Motor neuron (in vitro differentiated cells): ENCODE measurements at places on chromosomes 2 and 18. TPM values are rescaled to one million over a fixed set of nuclear protein-coding genes. Genes with fewer than 3 reads are reported as not detected.

Gene SULT1C2
- 0.67 and 2.8 TPM in 2 replicates for total RNA-seq

Gene ZNF532
- 28.6 and 31.0 TPM in 2 replicates for total RNA-seq

Gene ACTR3
- 323 and 346 TPM in 2 replicates for total RNA-seq

Gene SKOR2
- total RNA-seq = 0.13 and 0.14 TPM in 2 replicates

Gene ALKAL2
- 1.2 and 1.9 TPM in 2 replicates for total RNA-seq

Gene LRRC30
- 0.90 TPM in 1 of 2 replicates, not detected in the other for total RNA-seq

Gene UPP2
- total RNA-seq = not detected in 2 replicates

Gene WDSUB1
- total RNA-seq = 8.7 and 9.1 TPM in 2 replicates

Gene PROKR1
- 2.5 and 3.9 TPM in 2 replicates for total RNA-seq

Gene PDCD1
- 0.10 and 0.14 TPM in 2 replicates for total RNA-seq

Gene CYS1
- 0.23 and 0.35 TPM in 2 replicates for total RNA-seq

DNA sequence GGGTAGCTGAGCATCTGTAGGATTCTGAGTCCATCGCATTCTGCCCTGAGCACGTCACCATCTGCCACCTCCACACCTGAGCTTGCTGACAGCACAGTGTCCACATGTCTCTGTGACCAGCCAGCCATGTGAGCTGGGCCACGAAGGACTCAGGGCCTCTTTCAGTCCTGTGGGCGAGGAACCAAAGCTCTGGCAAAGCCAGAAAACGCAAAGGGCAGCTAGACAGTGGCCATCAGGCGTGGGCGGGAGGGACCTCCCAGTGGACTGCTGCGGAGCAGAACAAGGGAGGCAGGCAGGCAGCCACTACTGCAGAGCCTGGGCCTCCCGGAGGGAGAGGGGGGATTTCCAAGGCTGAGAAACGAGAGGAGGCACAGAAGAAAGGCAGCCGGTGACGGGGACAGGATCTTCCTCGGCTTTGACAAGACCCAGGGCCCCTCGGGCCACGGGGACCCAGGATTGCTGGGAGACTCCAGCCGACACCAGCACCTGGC lies 274.6 kb upstream of the SALL3 start:
- ATAC-seq = no peak

DNA sequence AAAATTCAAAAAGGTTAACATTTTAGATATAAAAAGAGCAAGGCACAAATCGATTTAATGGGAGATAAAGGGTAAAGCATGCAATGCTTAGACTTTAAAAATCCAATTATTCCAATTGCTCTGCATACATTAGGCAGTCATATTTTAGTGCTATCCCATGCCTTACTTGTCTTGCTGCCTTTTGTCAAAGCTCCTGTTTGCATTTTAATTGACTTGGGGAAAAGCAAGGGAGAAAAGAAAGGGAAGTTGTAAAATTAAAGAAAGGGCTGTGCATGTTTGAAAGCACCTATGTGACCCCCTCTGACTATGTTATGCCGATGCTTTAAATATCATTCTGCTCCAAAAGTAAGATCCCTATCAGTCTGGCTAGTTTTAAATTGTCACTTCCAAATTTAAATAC lies 193.7 kb upstream of the VWC2L start:
- no peak for ATAC-seq

DNA sequence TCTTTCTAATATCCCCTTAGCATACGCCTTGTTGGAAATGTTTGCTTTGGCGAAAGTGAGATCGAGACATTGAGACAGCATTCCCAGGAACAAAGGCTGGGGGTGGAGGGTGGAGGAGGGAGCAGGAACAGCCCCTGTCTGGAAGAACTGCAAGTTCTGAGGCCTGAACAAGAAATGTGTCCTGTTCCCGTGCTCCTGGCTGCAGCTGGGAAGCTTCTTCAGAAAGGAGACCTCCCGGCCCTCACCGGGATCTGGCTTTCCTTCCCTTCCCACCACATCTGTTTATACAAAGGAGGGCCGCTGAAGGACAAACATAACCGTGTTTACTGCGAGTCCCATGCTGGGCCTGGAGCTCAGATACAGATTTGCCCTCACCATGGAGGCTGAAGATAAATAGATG lies 35.9 kb downstream of the AFF3 start:
- ATAC-seq = no peak

DNA sequence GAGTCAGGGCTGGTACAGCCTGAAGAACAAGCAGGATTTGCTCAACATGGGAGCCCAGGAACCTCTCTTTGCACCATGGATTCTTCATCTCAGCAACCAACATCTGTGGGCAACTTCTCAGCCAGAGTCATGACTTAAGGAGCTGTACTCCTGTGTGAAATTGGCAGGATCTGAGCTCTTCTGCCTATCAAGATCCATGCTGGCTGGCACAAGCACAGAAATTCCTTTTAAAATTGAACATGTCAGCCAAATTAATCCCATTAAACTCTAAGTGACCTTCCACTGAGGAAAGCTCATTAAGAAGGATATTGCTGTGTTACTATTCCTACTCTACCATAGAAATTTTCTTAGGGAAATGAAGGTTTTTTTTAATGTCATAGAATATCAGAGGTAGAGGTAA lies 110.5 kb upstream of the SCG2 start:
- no peak for ATAC-seq

DNA sequence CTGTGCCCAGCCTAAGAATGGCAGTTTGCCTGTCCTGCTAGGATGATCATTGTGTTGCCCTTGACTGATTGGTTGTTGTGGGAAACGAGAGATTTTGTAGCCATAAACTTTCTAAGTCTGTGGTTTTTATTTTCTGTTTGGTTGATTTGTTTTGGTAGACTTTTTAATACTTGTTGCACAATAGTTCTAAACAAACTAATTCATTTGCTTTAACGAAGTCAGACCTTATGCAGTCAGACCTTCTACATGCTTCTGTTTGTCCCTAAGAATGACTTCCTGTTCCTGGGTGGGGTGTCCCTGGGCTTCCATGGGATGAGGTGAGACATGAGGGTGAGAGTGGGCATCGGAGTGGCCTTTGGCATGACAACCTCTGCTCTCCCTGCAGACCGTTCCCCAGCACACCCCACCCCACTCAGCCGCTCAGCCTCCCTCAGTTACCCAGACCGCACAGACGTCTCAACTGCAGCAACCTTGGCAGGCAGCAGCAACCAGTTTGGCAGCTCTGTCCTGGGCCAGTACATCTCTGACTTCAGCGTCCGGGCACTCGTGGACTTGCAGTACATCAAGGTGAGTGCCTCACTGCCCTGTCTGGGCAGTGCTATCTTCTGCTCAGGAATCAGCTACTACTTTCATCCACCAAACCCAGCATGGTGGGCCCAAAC lies 7.8 kb upstream of the CNNM3 start:
- no peak for ATAC-seq

GRCh38 chr18:61541673-61542072 lies 208.4 kb downstream of the CDH20 start:
- no peak for ATAC-seq

- no peak for ATAC-seq
Measured at GRCh38 chr18:27582760-27583412, 397.8 kb upstream of the CHST9 start.

- ATAC-seq = no peak
Measured at GRCh38 chr2:129823044-129823443, 156.4 kb upstream of the RAB6C start.

GRCh38 chr2:8229546-8229986 lies 452.3 kb upstream of the ID2 start:
- ATAC-seq = peak; percentile 50

GRCh38 chr18:45197526-45197970 lies 417.7 kb upstream of the SLC14A2 start:
- ATAC-seq = peak; percentile 51

- no peak for ATAC-seq
Measured at GRCh38 chr2:160582490-160583145, 89.0 kb upstream of the RBMS1 start.

DNA sequence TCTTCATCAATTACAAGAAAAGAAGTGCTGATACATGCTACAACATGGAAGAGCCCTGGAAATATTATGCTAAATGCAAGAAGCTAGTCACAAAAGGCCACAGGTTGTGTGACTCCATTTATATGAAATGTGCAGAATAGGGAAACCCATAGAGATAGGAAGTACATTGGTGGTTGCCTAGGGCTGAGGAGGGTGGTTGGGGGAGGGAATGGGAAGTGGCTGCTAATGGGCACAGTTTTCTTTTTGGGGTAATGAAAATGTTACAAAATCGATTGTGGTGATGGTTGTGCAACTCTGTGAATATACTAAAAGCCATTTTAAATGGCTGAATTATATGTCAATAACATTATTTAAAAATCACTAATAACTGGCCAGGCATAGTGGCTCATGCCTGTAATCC lies 24.3 kb upstream of the RESP18 start:
- no peak for ATAC-seq

- no peak for ATAC-seq
Measured at GRCh38 chr2:234195516-234195915, 145.0 kb downstream of the SPP2 start.

- no peak for ATAC-seq
Measured at GRCh38 chr2:50765146-50765545, 266.8 kb downstream of the NRXN1 start.

DNA sequence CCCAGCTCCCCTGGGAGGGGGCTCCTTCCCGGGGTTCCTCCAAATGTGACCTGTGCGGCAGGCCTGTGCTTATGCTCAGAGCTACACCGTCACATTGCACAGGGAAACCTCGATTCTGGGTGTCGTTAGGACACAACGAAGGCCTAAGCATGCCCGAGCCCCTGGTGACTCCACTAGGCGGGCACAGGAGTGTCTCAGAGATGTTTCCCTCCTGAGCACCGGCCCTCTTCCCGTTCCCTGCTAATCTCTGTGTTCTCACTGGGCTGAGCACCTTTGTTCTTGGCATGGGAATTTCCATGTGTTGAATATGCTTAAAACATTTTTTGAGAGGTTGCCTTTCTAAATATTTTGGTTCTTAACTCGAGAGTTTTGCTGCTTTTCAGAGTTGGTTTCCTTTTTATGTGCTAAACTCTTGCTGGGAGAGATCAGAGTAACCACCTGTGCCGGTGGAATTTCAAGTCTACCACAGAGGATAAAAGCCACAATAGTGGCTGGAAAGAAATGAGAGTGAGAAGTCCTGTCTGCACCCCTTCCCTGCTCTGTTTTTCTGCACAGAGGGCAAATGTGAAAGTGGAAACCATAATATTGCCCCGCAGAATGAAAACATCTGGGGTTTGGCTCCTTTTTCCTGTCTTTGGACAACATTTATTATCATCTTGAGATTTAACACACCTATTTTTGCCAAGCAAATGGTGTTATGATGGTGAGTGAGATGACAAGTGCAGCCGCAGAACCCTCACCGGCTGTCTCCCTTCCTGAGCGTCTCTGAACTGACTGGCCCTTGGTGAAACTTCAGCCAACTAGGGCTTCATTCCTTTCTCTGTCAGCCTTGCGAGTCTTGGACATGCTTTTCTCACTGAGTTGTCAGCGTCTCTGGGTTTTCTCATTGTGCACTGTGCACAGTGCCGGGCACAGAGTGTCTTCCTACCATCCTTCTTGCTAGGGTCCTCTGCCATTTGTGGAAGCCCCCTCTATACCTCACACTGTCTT lies 154.1 kb downstream of the VAPA start:
- no peak for ATAC-seq

- no peak for ATAC-seq
Measured at GRCh38 chr18:51801514-51801913, 538.5 kb upstream of the DCC start.

DNA sequence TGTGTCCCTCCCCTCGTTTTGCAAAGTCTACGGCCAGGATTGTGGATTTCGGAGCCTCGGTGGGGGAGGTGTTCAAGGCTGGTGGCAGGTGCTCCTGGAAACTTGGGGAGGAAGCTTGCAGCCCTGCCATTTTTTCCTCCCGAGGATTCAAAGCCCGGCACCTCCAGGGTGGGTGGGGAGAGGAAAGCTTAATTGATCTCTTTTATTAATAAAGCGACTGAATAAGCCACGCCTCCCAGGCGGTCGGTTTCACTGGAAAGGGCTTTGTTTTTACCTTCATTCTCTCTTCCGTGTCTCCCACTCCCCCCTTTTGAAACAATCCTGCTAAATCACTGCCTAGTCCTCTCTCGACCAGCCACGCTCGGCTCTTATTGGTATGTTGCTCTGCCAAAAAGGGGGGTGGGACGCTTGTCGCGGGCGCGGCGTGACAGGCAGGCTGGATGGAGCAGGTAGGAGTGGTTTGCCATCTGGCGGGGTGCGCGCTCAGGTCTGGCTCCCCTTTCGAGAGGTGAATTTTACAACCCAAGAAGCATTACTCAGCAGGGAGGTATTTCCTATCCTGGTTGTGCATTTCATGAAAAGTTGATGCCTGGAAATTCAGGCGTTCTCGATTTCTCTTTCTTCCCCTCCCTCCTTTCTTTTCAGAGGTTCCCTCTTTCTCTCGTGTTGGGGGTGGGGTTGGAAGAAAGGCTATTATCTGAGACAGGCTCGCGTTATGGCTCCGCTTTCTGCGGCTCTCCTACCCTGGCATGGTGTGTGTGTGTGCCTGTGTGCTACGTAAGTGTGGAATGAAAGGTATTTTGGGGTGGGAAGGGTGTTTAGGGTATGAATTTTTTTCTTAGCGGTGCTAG lies 1.4 kb downstream of the NEDD4L start:
- peak; percentile 11 for ATAC-seq

DNA sequence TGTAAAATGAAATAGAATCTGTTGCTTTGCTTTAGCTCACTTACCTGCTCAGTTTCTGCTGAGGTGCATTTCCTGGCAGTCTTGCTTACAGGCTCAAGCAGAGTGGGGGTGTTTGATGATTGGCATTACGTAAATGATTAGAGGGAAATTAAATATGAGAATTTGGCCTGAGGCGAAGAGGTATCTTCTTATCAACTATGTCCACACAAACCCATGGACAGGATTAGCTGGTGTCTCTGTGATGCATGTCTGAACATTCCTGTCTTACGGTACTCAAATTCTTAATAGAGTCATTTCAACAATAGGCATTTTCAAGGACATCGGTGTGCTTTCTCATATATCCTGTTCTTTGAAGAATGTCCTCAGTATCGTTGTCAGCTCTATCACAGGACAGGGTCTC lies 102.1 kb downstream of the PRPF40A start:
- no peak for ATAC-seq

DNA sequence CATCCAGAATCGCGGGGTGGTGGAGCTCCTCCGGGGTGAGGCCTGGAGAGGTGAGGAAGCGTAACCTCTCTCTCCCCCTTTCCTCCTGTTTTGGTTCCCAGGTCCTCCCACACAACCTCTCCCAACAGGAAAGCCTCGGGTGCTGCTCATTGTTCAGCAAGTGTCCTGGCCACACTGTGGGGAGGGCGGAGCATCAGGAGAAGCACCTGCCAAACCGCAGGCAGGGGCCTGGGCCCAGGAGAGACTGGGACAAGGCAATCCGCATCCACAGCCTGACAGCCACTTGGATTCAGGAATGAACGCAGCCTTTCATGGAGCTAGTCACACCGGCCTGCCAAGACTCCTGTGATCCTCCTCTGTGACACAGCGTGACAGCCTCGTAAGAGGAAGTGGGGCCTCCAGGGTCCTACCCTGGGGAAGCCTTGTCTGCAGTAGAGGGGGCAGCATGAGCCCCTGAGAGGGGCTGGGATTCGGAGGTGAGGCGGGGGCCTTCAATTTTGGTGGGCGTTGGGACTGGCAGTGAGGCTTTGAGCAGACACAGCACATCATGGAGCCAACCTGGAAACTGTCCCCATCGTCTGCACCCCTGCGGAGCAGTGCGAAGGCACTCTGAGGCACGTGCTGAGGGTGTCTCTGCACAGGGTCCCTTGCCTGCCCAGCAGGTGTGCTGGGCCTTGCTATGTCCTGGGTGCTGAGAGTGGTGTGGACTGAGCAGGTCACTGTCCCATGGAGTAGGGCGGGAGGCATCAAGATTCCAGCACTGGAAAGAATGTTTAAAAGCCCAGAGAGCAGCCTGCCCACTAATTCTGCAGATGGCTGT lies 62.2 kb downstream of the EDAR start:
- ATAC-seq = no peak
